ENCODE measurements at places on chromosomes 2 and 18.

DNA sequence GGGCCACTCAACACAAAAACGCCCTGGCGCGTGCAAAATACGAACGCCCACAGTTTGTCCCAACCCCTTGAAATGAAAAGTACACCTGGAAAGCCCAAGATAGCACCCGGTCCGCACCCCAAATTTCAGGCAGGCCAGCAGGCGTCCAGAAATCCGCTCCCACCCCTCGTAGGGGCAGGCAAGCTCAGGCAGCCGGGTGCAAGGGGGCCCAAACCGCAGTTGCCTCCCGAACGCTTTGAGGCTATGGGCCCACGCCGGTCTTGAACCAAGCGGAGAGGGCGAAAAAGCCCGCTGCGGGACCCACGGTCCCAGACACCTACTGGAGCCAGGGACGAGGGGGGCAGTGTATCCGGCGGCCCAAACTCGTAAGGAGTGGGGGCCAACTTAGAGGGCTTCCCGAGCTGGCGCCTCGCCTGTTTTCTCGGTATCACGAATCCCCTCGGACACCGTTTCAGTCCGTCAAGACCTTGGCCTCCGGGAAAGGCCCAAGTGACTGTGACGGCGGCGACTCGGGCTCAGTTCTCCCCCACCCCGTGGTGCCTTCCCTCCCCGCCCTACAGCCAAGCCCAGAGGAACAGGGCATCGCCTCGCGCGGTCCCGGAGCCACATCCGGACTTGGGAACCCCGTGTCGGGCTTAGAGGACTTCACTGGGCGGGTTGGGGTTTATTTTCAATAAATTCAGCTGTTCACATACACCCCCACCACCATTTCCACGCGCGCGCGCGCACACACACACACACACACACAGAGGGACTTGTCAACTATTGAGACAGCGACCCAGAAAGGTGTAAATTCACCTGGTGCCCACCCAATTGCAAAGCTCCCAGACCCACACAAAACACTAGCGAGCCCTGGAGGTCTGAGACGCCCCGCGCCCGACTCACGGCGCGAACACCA, 6.2 kb upstream of the SATB2 start:
- DNase-seq, result no peak

- DNase-seq, result no peak
These were observed 560.4 kb downstream of the NUP35 start for GRCh38 chr2:183684686-183685085.

GRCh38 chr18:75065251-75066000, 143.5 kb downstream of the PTGR3 start:
- no peak for DNase-seq

- no peak for DNase-seq
These were observed 682 bp upstream of the SCLY start for GRCh38 chr2:238060096-238060541.

GRCh38 chr2:227942021-227942420, 70.6 kb downstream of the DAW1 start:
- no peak for DNase-seq

GRCh38 chr2:17976871-17977746, 98.6 kb downstream of the KCNS3 start:
- DNase-seq, result no peak

GRCh38 chr2:177289824-177290628, 25.5 kb upstream of the NFE2L2 start:
- DNase-seq, result no peak

DNA sequence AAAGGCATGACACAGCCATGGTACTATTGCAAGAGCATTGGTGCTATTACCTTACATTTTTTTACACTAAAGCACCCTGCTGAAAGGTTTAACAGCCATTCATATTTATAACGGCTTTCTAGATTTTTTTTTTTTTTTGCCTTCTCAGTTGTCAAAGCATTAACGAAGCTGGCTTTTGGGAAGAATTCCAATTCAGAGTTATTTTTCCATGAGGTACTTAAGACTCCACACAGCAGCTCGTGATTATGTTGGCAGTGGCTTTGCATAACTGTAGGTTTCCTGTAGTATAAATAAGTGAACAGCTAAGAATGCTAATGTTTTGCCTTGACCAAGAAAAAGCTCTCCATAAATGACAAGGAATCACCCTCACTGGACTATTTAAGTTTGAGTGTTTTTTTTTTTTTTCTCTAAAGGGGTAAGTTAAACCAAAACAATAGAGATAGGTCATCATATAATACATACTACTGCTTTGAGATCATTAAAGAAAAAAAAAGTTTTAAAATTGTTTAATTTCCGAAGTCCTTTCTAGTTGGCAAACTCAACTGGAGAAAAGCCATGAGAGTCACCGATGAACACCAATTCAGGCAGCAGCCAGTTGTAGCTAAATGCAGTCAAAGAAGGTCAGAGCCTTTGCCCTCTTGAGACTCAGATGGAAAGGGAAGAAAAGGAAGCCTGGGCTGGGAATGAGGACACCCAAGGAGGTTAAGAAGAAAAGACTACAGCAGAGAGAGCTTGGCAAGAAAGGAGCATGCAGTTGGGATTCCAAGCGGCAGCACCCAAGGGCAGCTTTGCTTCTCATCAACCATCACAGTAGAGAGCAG, 187.4 kb upstream of the NCKAP5 start:
- no peak for DNase-seq

- DNase-seq, result no peak
These were observed 38.2 kb upstream of the MAP3K20 start for GRCh38 chr2:173037245-173038120.

DNA sequence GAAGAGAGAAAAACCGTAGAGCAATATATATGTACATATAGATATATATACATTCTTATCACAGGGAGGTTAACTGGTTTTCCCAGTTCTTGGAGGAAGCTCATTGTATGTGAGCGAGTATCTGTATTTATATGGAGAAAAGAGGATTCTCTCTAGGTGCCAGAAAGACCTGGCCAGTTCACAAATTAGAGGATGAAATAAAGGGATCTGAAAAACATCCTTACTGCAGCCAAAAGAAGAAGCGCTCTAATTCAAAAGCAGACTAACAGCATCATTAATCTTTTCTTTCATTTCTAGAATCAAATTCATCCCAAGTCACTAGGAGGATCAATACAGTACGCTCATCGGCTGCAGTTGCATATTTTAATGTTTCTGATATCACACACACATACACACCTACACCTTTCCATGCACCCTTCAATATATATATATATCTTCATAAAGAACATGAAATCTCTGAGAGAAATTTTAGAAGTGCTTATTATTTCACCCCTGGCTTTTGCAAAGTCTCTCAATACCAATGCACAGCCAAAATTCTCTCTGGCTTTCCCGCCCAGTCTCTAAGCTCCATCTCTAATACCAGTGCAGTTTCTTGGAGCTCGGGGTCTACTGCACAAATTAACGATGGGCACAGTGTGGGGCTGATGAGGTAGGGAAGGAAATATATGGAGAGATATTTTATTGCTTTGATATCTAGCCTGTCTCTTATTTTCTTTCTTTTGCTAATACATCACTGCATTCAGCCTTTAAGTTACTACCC, 731 bp downstream of the NRXN1 start:
- no peak for DNase-seq

GRCh38 chr18:39480494-39481195, 1915.0 kb upstream of the CELF4 start:
- no peak for DNase-seq

DNA sequence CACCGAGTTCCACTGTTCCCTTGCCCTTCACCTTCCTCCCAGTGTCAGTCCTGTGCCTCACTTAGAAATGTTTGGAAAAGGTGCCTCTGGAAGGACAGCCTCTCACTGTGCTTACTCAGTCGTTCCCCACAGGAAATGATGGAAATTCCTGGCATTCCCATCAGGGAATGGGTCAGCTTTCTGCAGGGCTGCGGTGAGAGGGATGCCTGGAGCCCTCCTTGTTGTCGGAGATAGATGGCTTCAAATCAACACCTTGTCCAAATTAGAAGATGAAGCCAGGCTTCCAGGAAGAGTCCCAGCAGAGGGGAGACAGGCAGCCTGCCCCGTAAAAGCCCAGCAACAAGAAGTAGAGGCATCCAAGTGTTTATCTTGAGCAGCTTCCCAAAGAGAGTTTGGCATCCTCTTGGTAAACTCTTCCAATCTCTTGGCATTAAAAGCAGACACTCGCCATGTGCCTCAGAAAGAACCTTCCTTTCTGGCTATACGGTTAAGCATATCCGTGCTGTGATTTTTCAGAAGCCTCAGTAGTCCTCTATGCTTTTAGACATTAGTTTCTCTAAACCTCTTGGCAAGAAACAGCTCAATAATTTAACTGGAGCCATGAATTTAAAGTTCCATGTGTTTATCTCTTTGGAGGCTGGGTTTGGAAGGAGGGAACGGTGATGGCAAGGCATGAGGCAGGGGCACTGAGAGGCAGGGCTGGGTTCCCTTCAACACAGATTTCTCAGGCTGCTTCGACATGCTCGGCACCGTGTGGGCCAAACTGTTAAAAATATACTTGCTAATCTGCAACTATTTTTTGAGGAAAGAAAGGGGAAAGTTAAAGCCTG, 25.1 kb downstream of the COLEC12 start:
- DNase-seq, result no peak

Measured in stimulated activated CD8-positive, alpha-beta memory T cell treated with anti-CD3 and anti-CD28 coated beads, Interleukin-2, amount 100 ng/mL, for 48 hours (primary cell).